ENCODE measurements at places on chromosomes 13 and 19.

GRCh38 chr13:84417416-84417815 is 535.1 kb upstream of the SLITRK1 start:
- no peak for DNase-seq

GRCh38 chr13:96772426-96772825 is 221.8 kb downstream of the OXGR1 start:
- no peak for DNase-seq

- peak; percentile 13 for DNase-seq
These were observed 52.0 kb downstream of the SLC7A1 start for GRCh38 chr13:29543230-29544215.

GRCh38 chr19:6065685-6066374 is 44.5 kb downstream of the RFX2 start:
- DNase-seq, result peak; percentile 83

GRCh38 chr19:32614916-32615315 is 33.9 kb downstream of the PDCD5 start:
- no peak for DNase-seq

- DNase-seq, result no peak
These were observed 2.3 kb downstream of the TGFBR3L start for GRCh38 chr19:7916955-7917266.

DNA sequence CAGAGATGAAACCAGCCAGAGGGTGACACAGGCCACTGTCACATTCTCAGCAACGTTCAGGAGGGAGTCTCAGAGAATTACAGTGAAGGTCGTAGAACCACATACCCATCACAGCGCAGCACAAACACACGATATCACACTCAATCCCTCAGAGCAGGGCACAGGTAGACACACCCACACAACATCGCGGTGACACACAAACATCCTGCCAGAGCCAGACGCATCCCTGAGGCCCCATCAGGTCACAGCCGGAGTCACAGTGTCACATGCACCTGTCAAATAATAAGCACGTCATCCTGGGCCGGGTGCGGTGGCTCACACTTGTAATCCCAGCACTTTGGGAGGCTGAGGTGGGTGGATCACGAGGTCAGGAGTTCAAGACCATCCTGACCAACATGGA is 17.5 kb downstream of the ELAVL3 start:
- DNase-seq, result no peak

GRCh38 chr13:73001971-73002370 is 56.8 kb upstream of the KLF5 start:
- DNase-seq, result no peak

DNA sequence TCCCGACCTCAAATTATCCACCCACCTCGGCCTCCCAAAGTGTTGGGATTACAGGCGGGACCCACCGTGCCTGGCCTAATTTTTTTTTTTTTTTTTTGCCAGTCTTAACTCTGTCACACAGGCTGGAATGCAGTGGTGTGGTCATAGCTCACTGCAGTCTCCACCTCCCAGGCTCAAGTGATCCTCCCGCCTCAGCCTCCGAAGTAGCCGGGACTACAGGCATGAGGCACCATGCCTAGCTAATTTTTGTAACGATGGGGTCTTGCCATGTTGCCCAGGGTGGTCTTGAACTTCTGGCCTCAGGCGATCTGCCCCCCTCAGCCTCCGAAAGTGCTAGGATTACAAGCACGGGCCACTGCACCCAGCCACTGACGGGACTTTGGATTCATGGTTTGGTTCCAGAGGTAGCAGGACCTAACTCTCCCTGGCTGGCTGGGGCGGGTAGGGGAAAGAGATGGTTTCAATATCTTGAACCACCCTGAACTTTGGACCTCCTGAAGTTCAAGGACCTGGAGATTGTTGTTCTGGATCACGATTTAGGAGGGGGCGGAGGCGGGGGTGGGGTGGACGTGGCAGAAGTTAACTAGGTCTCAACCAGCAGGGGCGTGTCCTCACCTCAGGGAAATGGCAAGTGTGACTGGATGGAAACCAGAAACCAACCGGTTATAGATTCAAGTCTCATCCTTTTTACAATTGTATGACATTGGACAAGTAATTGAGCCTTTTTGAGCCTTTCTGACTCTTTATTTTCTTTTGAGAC is 40.8 kb downstream of the IER2 start:
- DNase-seq, result no peak

DNA sequence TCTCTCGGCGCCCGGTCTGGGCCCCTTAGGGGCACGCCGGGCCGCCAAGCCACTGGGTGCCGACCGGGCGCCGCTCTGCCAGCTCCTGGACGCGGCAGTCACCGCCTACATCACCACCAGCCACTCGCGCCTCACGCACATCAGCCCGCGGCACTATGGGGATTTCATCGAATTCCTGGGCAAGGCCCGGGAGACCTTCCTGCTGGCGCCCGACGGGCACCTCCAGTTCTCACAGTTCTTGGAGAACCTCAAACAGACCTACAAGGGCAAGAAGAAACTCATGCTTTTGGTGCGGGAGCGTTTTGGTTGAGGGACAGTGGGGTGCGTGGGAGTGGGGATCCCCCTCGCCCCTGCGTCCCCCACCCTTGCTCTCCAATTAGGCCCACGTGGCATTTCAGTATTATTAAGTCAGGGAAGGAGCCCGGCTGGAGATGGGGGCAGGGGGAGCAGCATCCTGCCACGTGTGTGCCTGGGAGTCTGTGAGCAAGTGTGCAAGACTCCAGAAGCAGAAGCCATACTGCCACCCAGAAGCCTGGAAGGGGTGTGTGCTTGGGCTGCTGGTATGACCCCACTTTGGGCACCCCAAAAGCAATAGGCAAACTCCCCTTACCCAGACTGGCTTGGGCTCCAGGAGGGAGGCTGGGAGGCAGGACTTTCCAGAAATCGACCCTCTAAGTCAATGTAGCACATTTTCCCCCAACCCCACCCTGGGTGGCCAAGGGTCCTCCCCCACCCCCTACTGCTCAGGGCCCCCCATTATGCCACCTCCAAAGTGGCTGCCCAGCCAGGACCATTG is 35.7 kb downstream of the ZSWIM4 start:
- no peak for DNase-seq

GRCh38 chr19:23560051-23560450 is 127.0 kb downstream of the ZNF675 start:
- DNase-seq, result no peak

GRCh38 chr13:110560601-110561343 is 750 bp downstream of the RAB20 start:
- no peak for DNase-seq

DNA sequence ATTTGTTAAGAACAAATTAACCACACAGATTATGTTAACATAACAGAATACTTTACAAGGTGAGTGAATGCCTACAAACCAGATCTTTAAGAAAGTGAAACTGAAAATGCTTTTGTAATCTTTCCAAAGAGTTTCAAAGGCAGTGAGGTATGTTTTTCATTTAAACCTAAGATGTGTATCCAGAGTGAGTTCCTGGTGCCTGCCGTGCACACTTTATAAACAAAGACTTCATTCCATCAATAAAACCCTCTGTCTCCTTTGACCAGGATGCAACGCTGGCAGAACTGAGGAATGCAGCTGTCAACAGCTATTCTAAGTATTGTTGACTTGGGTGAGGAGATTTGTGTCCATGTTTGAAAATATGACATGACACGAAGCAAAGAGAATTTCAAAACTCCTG is 344.6 kb downstream of the DNAJC15 start:
- no peak for DNase-seq

DNA sequence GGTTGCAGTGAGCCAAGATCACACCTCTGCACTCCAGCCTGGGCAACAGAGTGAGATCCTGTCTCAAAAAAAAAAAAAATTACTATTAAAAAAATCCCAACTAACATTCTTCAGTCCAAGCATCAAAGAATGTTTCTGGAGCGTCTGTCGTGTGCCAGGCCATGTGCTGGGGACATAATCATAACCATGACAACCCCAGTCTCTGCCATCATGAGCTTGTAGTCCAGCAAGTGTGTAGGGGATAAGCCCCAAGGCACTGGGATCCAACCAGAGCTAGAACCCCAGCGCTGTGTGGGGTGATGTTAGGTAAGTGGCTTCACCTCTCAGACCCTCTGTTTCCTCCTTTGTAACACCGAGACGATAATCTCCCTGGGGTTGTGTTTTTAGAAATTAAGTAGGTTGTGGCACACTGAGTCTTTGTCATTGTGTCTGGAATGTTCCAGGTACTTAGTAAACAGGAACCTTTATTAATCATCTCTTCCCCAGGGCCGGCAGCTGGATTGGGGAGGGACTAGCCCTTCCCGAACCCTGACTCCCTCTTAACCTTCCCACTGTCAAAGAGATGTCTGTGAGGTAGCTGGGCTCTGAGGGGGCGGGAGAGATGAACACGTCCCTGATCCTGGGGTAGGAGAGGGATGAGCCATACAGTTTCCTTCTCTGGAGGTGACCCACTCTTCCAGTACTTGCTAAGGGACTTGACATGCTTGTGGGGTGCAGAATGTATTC is 5.2 kb downstream of the ITPKC start:
- DNase-seq, result no peak

GRCh38 chr13:113959198-113959597 is 14.7 kb downstream of the C13orf46 start:
- no peak for DNase-seq

DNA sequence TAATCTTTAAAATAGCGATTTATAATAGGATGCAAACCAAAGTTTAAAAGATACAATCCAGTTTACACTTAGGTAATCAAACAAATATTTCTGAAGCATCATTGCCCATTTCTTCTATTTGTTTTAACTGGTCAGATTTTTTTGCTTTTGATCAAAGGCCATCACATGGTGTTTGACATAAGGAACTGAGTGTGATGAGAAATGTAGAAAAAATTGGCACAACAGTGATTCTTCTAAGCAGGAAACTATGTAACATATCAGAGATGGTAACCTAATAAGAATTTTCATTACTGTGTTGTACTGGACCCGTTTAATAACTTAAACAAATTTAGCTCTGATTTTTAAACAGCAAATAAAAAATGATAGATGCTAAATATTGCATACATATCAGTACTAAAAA is 644.7 kb upstream of the KLF12 start:
- no peak for DNase-seq

DNA sequence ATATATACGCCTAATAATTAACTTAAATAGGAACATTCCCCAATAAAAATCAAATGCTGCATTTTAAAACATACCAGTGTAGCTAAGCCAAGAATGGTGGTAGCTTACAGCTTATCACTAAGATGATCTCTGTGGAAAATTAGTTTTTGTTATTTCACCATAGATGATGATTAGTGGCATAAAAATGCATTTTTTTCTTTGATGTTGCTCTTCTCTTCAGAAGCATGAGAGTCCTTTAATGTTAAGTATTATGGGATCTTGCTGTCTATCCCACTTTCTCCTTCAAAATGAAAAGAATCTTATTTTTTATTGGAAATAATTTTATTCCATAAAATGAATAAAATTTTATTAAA is 731.0 kb downstream of the SLITRK1 start:
- no peak for DNase-seq

GRCh38 chr13:83730674-83731073 is 151.6 kb downstream of the SLITRK1 start:
- no peak for DNase-seq

- DNase-seq, result no peak
These were observed 15.1 kb downstream of the BRCA2 start for GRCh38 chr13:32330441-32330840.

DNA sequence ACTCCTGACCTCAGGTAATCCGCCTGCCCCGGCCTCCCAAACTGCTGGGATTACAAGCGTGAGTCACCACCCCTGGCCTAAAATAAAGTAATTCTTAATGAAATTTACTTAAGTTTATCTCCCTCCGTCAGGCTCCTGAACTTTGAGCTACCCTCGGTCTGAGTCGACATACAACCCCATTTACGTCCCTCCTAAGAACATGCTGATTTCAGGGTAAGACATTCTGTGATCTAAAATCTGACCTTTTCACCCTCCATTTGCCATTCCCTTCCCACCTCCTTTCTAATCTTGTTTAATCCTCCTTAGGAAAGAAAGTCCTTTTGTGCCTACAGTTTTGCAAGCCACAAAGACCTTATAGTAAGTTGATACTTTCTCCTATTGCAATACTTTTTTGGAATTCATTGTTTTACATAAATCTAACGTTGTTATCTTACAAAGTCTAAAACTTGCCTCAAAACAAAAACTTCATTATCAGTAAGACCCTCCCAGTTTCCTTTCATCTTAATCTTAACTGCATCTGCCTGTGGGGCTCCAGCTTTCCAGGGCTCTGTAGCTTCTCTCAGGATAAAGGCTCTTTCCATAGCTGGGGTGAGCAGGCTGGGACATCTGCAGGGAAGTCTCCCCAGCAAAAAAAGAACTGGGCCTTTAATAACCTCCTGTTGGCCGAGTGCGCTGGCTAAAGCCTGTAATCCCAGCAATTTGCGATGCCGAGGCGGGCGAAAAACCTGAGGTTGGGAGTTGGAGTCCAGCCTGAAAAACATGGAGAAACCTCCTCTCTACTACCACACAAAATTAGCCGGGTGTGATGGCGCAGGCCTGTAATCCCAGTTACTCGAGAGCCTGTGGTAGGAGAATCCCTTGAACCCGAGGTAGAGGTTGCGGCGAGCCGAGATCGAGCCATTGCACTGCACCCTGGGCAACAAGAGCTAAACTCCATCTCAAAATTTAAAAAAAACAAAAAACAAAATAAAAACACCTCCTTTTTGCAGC is 143.1 kb downstream of the ZNF737 start:
- DNase-seq, result no peak

- DNase-seq, result no peak
These were observed 82.8 kb downstream of the CRYL1 start for GRCh38 chr13:20442798-20443381.

DNA sequence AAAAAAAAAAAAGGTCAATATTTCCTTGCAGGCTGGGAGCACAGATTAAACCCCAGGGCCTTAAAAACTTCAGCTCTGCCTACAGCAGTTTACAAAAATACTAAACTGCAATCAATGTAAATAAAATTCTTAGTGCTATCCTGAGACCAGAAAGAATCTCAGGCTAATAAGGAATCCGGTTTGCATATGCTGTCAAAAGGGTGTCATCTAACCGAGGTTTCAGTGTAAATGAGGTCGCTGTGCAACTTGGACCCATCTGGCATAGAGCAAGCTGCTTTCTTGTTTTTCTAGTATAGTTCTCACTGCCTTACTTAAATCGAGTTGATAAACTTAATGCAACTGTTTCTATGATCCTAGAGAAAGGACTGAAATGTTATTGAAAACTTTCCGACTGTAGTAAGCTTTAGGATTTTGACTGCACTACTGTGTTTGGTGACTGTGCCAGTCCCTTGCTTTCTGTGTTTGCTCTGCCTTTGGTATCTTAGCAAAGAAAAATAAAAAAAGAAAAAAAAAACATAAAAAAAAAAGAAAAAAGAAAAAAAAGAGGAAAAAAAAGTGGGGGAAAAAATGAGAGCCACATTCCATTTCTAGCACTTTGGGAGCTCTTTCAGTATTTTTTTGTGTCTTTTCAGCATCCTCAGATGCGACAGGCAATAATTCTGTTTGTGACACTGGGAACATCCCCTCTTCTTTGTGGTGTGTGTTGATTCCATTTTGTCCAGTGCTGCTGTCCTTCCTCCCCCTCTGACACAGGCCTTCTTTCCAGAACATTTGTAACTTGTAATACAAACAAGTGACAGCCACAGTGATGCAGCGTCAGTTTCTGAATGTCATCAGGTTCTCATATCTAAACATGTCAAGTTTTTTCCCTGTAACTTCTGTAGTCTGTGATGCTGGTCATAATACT is 340.5 kb downstream of the ZNF536 start:
- no peak for DNase-seq

GRCh38 chr13:114049026-114049425 is 75.2 kb upstream of the C13orf46 start:
- peak; percentile 39 for DNase-seq
